ENCODE measurements at places on chromosomes 4 and X.

DNA sequence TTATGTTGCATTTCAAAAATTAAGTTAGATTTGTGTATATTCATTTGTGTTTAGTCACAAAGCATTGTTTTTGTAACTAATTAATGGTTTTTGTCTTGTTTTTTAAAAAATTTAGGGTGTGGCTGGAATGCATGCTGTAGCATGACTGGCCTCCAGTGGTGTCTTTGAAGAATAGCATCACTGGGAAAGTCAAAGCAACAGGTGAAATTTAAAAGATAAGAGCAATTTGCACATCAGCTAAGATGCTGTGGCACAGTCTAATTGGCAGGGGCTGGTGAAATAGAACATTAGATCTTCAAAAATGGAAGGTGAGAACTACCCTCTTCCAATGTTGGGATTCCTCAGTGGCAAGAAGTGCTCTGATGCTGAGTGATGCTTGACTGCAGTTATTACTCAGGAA, 45.3 kb downstream of the ANK2 start:
- no peak for DNase-seq

- DNase-seq: no peak
Observed at GRCh38 chr4:100147684-100148083, 42.6 kb downstream of the DDIT4L start.

- DNase-seq: no peak
Observed at GRCh38 chr4:182866746-182867145, 50.4 kb downstream of the DCTD start.

GRCh38 chr4:41746025-41746439, 2.5 kb downstream of the PHOX2B start:
- no peak for DNase-seq

DNA sequence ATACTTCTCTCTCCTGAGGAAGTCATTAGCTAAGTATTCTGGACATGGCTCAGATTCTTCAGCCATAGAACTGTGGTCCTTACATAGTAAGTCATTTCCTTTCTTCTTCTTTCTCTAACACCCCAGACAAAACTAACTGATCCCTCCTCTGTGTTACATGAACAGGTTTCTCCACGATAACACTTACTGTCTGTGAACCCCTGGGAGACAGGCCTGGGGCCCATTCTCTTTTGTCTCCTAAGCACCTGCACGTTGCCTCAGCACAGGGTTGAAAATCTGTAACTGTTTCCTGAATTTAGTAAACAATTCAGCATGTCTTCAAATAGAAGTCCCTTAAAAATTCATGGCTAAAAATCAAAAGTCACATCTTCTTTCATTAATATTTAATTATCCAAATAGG, 24.7 kb downstream of the APBB2 start:
- no peak for DNase-seq

GRCh38 chrX:46279925-46280313, 265.3 kb downstream of the ZNF674 start:
- DNase-seq: no peak

DNA sequence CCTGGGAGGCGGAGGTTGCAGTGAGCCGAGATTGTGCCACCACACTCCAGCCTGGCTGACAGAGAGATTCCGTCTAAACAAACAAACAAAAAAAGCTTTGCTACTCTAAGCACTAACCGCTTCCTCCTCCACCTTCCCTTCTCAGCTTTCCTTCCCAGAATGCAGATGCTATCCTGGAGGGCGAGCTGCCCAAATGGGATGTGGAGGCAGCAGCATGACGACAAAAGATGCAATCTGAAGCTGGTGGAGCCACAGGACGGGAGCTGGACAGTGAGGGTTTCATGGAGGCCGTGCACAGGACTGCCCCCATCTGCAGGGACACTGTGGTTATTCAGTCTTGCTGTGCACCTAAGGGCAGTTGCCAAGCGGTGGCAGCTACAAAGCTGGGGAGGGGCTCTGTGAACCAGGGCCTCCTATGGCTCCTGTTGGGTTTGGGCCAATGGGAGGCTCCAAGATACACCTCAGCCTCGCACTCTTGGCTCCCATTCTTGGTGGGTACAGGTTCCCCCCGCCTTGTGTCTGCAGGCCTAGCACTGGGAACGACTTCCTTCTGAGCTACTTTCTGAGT, 47.4 kb downstream of the WDR1 start:
- DNase-seq: no peak

GRCh38 chr4:102598086-102598761, 97.1 kb downstream of the NFKB1 start:
- DNase-seq: no peak

DNA sequence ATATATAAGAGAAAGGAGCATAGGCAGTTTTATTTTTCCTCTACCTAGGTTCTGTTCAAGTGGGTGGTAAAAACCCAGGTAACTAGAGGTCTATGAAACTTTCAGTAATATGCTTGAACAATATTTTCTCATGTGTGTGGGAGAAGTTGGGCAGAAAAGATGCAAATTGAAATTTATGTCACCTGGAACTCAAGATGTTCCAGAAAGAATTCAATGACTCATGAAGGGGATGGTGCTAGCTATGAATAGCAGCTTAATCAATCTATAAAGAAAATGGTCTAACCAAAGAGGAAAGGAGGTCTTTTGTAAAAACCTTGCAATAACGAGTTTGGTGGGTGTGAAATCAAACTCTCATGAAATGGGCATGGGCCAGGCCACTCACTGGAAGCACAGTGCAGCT, 263.8 kb downstream of the INPP4B start:
- no peak for DNase-seq

GRCh38 chr4:126465341-126465740, 1150.6 kb downstream of the FAT4 start:
- DNase-seq: no peak

DNA sequence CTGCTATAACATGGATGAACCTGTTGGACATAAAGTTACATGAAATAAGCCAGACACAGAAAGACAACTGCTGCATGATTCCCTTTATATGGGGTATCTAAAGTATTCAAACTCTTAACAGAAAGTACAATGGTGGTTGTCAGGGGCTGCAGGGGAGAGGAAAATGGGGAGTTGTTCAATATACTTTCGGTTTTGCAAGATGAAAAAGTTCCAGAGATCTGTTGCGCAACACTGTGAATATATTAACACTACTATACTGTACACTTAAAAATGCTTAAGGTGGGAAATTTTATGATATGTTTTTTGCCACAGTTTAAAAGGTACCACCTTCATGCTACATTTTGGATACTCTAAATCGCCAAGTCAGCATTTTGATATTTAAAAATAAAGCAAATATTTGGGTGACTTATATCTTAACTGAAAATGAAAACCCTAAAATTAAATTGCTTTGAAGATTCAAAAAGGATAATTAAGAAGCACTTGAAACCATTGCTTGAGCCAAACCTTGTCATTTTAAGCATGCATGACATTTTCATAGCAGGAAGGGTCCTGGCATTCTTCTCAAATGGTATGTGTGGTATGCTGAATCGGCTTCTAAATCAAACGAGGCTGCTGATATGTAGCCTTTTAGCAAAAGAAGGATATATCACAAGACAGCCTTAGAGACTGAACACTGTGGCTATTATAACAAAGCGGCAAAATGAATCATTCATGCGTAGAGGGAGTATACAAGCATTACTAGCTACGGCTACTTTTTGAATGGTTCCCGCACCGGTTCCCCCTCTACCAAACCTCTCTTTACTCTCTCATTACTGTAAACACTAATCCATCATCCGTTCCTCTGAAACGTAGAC, 607.1 kb upstream of the DIPK2B start:
- no peak for DNase-seq

DNA sequence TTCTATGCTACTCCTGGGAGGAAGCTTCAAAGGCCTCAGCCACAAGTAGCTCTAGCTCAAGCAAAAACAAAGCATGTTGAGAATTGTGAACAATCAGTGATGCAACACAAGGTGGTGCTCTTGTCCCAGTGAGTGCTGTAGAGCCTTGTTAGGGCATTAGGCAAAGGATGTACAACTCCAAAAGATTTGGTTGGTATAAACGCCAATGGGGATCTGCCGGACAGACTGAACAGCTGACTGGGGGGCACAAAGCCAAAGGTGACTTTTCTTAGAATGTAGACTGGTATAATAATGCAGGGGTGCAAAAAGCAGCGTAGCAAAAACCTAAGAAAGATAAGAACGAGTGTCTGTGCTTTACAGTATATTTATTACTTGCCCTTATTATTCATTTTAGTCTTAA, 62.6 kb upstream of the ALB start:
- no peak for DNase-seq

DNA sequence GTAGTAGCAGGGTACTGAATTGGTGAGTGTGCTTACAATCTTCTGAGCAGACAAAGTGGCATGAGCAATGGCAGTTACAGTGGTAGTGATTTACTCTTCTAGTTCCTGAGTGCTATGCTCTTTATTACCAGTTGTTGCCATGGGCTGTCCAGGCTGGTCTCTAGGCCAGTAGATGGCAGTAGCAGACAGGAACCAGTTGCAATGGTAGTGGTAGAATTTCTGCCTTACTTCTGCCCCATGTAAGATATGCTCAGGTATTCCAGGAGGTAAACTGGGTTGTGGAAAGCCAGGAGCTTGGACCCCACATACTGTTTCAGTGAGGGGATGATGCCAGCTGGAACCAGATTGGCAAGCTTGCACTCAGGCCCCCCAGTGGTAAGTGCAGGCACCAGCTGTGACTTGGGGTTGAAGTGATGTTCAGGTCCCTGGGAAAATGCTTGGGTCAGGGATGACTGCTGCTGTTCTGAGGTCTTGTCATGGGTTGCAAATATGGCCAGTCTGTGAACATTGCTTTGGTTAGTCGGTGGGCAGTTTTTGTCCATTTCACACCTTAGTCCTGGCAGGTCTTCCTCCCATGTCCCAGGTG, 63.0 kb upstream of the ZXDB start:
- no peak for DNase-seq

DNA sequence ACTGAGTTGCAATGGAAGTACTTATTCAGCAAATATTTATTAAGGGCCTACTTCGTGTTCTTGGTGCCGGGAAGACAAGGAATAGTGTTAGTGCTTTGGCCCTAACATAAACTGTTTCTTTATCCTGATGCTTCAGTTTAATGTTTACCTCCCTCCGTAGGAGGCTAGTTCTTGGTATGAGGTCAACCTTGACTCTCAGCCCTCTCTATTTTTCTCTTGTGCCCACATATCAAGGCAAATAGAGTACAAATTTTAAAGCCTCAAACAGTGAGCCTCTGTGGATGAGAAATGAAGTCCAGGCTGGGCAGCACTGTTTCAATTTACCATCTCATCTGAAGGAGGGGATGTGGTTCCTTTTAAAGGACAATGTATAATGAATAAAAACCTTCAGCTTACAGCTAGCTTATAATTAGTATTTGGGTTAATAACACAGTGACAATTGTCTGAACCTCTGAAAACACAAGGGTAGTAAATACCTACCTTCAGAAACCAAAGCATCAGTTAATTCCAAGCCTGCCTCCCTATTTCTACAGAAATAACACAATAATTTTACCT, 68.5 kb downstream of the SH3RF1 start:
- no peak for DNase-seq

- DNase-seq: no peak
Observed at GRCh38 chr4:109303140-109303496, 660 bp upstream of the COL25A1 start.

DNA sequence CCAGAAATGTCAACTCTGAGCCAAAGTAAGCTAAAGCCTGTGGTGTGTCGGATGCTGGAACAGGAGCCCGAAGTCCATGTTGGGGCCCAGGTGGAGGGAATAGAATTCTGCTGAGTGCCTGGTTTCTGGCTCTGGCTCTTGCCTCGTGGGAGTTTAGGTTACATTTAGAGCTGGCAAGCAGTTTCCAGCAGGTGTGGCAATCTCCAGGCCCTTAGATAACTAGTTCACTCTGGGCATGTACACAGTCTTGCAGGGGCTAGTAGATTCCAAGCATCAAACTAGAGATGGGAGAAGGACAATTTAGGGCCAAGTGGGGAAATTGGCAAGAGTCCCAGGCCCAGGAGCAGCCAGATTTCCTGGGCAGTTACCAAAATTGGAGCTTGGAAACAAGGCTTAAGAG, 56.3 kb upstream of the STOX2 start:
- DNase-seq: no peak

DNA sequence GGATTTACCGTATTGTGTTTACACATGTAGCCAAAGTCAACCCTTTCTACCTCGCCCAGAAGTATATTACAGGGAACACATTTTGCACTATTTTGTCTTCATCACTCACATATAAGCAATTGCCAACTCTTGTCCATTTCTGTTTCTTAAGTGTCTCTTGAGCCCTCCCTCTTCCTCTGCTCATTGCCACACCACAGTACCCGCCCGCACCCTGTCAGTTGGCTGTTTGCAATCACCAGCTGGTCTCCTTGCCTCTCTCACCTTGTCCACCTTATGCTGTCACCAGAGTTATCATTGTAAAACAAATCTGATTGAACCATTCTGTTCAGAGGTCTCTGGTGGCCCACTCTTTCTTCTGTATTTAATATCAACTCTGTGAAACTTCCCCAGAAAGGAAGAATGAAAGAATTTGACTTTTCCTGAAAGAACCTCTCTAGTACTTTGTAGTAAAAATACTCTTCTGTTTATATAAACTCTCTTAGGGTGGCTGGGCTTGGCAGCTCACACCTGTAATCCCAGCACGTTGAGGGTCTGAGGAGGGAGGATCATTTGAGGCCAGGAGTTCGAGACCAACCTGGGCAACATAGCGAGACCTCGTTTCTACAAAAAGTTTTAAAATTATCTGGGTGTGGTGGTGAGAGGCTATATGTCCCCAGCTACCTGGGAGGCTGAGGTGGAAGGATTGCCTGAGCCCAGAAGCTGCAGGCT, 50.2 kb downstream of the ING2 start:
- DNase-seq: no peak

GRCh38 chrX:37854148-37854547, 6.8 kb upstream of the DYNLT3 start:
- no peak for DNase-seq

GRCh38 chr4:75898536-75898935, 3.7 kb downstream of the PPEF2 start:
- DNase-seq: no peak

- DNase-seq: no peak
Observed at GRCh38 chr4:25628451-25628850, 27.2 kb upstream of the SLC34A2 start.

DNA sequence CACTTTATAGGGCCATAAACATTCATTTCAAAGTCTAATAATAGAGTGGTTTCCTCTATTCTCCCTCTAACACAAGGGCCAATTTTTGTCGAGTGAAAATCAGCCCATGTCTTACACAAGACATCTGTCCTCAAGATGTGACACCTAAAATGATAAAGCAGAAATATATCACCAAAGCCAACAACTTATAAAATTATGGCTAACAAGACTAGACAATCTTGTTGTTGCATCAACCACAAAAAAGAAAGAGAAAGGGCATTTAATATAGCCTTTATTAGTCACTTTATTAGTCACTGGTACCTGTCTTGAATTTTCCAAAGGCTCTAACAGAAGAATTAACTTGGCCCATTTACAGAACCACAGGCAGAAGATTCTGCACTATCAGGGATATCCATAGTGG, 161.6 kb downstream of the SMIM20 start:
- no peak for DNase-seq

DNA sequence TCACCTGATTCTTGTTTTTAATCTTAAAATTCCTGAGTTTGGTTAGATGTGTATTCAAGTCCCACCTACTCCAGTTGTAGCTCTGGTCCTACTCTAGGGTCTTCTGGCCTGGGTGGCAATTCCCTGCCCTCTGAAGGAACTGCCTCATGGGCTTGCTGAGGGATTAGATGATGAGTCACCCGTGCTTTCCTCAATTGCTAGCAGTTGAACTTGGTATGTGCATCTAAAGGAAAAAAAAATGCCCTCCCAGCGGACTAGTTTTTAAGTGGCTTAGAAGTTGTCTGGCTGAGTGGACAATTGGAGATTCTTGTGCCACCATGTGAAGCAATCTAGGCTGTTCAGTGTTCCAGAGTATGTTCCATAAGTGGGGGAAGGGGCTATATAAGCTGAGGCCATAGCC, 127.0 kb downstream of the CCNG2 start:
- DNase-seq: no peak

GRCh38 chrX:7147413-7147977, at the start of gene STS:
Gene STS (plus strand): TSS chrX:7147712. CDS start chrX:7253200, 105,488 bp downstream.
- DNase-seq: peak; percentile 48

Data from stimulated activated CD8-positive, alpha-beta memory T cell treated with anti-CD3 and anti-CD28 coated beads, Interleukin-7, amount 100 ng/mL, for 4 hours (primary cell).